Choroid plexus epithelial cell (primary cell): ENCODE measurements at places on chromosomes 2 and 18.

DNA sequence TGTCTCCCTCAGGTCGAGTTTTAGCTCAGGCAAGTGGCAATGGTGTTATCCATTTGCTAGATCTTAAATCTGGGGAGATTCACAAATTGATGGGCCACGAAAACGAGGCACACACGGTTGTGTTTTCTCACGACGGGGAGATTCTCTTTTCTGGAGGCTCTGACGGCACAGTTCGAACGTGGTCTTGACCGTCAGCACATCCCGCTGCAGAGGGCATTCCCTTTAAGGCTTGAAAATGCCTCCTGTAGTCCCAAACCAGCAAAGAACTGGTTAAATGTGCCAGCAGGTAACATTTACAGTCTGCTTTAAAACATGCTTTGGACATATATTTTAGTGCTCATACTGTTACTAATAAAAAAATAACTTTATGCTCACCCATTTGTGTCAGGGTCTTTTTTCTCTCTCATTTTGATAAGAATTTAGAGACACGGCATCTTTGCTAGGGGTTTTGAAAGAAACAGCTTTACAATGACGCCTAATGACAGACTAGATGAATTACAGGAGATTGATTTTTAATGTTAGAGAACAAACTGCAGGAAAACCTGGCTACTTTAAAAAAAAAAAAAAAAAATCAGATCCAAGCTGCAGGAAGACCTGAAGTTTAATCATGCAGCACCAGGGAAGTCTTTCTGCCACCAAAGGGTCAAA is 602 bp upstream of the VWC2L start:
- no peak for DNase-seq

DNA sequence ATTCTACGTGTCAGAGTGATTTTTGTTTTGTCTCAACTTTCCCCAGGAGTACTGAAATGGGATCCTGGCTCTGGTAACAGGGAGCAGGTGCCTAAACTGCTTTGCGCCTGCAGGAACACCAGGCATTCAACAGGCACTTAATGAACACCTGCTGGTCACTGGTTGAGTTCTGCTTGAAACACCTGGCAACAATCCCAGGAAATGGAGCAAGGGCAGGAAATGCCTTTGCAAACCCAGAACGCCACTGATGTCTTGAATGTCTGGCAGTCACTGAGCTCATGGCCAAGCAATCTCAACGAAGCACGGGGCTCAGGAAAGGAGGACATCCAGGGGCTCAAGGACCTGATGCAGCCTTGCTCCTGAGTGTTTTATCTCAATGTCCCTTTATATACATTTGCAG is 360.0 kb upstream of the RAB6C start:
- peak; percentile 1 for DNase-seq

GRCh38 chr18:26656431-26656943 is 108.1 kb upstream of the KCTD1 start:
- no peak for DNase-seq

- no peak for DNase-seq
Observed at GRCh38 chr2:173059292-173059691, 16.4 kb upstream of the MAP3K20 start.
